ENCODE measurements at places on chromosomes 11 and 22.

GRCh38 chr11:63504933-63505586, 824 bp upstream of the LGALS12 start:
- DNase-seq = peak; percentile 76

DNA sequence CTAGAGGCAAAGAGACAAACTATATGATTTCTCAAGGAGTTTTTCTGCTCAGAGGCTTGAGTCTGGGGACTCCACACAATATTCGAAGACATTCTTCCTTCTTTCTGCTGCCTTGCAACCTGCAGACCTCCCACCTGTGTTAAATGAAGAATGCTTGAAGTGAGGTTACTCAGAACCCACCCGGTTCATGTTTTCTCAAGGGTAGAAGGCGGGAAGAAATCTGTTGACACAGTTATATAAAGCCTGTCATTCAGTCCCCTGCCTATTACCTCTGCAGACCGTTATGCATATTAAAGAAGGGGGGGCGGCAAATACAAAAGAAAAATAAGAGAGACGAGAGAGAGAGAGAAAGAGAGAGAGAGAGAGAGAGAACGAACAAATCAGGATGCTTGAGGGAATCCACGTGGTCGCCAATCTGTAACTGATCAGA, 2.2 kb upstream of the KMT2A start:
- no peak for DNase-seq

DNA sequence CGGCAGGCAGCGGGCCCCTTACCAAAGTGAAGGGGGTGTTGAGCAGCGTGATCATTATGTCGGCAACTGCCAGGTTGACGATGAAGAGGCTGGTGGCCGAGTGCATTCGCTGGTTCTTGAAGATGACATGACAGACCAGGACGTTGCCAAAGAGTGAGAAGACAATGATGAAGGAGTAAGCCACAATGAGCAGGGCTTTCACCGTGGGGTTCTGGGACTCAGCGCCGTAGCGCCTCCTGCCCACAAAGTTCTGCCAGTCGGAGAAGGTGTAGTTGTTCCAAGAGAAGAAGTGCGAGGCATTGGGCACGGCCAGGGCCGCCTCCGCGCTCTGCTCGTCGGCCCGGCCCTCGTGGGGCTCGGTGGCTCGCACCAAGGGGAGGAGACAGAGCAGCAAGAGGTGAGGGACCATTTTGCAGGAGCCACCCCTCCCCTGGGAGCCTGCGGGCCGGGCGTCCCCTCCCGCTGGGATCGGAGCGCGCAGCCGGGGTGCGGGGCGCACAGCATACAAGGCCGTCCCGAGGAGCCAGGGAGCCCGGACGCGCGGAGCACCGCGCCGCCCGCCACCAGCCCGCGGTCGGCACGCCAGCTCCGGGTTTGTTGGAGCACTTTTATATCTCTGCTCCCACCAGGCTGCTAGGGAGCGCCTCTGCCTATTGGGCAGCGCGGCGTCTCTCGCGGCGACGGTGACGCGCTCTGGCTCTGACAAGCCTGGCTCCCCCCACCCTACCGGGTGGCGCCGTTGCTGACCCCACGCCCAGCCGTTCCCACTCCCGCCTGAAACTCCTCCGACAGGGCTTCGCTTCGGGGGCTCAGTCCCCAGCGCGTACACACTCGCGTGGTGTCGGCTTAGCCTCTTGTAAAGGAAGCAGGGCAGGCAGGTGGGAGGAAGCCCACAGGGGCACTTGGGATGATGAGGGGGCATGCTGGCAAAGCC, at the start of gene GPR83:
GPR83 (minus strand) TSS at position 581 of the 934 bp plus-strand sequence; CDS start at position 409, 172 bp downstream.
- no peak for DNase-seq

- DNase-seq = no peak
Measured at GRCh38 chr11:27296497-27296896, 66.5 kb downstream of the CCDC34 start.

DNA sequence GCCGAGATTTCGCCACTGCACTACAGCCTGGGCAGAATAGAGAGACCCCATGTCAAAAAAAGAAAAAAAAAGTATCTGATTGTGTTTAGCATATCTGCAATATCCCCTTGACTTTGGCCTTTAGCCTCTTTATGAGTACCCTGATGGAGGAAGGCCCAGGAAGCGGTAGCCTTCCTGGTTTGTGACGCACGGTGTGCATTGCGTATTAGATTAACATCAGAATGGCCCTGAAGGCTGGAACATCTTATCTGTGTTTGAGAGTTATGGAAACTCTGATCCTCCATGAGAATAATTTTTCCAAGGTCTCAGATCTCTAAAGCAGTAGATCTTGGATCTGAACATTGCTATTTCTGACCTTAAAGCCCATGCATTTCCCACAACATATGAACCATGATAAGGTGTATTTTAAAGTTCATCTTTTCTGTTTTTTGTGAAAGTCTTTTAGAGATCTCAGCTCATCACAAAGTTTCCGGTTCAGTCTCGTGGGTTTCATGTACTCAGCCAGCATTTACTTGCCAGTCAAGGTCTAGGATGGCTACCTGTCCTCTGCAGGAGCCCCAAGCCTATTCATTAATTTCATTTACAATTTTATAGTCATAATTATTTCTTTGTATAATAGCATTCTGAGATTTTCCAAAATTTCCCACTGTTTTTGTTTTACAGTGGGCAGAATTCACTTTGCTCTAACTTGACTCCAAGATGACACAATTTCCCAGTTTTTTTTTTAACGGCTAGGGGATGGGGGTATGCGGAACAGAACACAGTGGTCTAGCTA, 605 bp upstream of the FDX1 start:
- no peak for DNase-seq

- DNase-seq = no peak
Measured at GRCh38 chr11:56089697-56090096, 3.4 kb upstream of the OR8I2 start.
